Activated CD4-positive, alpha-beta T cell treated with anti-CD3 and anti-CD28 coated beads, Interleukin-2, amount 10 ng/mL, durations not matched to agents 24 days and 14 days (primary cell): ENCODE measurements at places on chromosomes 2 and 18. TPM values are rescaled to one million over a fixed set of nuclear protein-coding genes. Genes with fewer than 3 reads are reported as not detected.

Gene AQP4
- total RNA-seq: not detected in 2 replicates

Gene ATP8B1
- total RNA-seq: 0.24 TPM in 1 of 2 replicates, not detected in the other

Gene HNMT
- total RNA-seq: not detected in 2 replicates

DNA sequence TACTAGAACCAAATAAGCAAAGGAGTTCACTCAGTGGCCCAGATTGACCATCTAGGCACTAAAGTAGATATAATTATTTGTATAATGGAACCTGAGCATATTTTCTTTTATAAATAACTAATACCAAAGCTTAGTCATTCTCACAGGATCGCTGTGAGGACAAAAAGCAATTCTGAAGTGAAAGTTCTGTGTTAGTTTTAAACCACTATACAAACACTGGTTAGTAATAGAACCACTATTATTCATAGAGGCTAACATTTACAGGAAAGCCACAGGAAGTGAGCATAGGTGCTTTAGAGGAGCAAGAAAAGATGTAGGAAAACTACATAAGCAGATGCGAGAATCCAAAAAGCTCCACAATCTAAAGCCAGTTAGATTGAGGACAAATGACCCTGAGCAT is 364.7 kb downstream of the XIRP2 start:
- H3K27me3 ChIP-seq: no peaks in the 10 kb centered on the region
- no peak overlapping the region for H3K4me3 ChIP-seq
- DNase-seq: no peak
- H3K36me3 ChIP-seq: no peaks in the 10 kb centered on the region

GRCh38 chr18:62187543-62188510 is 772 bp downstream of the RELCH start:
- H3K27ac ChIP-seq: peak overlapping the region; percentile 97
- peaks cover 38% of the 10 kb centered on the region for H3K36me3 ChIP-seq
- peaks cover 50% of the 10 kb centered on the region for H3K4me1 ChIP-seq

Gene ALPG
- not detected in 2 replicates for total RNA-seq

- H3K27ac ChIP-seq: no peak overlapping the region
- H3K4me3 ChIP-seq: no peak overlapping the region
- no peak for DNase-seq
- H3K27me3 ChIP-seq: no peaks in the 10 kb centered on the region
These were observed 285.3 kb downstream of the GRB14 start for GRCh38 chr2:164335947-164336346.

Gene SAG
- total RNA-seq: not detected in 2 replicates

DNA sequence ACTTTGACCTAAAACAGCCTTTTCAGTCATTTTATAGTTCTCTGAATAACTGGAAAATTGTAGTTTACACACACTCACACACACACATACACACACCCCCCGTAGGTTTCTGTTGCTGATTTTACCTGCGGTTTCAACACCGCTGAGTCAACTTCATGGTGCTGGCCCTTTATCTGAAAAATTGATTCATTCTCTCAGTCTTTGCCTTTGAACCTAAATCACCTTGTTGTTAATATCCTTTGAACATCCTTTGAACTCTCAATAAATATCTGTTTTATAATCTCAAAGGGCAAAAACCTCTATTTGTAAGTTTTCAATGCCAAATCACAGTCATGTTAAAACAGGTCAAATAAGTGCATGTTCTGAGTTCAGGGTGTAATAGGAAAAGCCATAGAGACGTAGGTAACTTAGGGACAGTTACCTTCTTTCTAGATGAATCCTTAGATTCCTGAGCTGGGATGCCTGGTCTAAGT is 109.0 kb upstream of the BZW1 start:
- H3K4me1 ChIP-seq: peaks cover 28% of the 10 kb centered on the region
- no peaks in the 10 kb centered on the region for H3K27me3 ChIP-seq
- H3K27ac ChIP-seq: peak overlapping the region; percentile 78
- peak overlapping the region; percentile 23 for H3K4me3 ChIP-seq

- no peaks in the 10 kb centered on the region for H3K27me3 ChIP-seq
- no peak overlapping the region for H3K4me3 ChIP-seq
These were observed 442.2 kb downstream of the DSEL start for GRCh38 chr18:67074309-67074708.

DNA sequence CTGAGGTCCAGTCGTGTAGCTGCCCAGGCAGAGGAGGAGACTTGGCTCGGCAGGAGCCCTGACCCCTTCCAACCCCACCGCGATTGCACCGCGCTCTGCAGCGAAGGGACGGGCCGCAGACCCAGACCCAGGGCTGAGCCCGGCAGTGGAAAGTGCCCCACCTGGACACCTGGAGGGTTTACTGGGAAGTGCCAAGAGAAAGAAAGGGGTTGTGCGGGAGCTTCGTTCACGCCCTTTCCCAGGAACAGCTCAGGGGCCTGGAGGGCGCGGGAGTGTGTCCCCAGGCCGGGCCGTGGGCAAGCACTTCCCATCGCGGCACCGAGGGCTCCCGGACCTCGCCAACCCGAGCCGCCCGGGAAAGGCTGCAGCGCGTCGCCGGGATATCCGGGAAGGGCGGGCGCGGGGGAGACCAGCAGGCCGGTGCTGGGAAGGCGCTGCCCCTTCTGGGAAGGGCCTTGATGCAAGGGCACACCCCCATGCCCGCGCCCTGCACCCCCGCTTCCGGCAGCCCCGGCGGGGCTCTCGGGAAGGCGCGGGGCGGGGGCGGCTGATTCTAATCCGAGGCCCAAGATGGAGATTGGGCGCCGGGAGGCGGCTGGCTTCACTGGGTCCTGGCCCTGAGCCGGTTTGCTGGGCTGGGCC is 36.1 kb upstream of the MRPL33 start:
- peak overlapping the region; percentile 1 for H3K27ac ChIP-seq
- H3K36me3 ChIP-seq: no peaks in the 10 kb centered on the region
- no peaks in the 10 kb centered on the region for H3K27me3 ChIP-seq
- DNase-seq: peak; percentile 82
- H3K4me1 ChIP-seq: peaks cover 20% of the 10 kb centered on the region

- H3K27ac ChIP-seq: peak overlapping the region; percentile 86
- peaks cover 67% of the 10 kb centered on the region for H3K4me1 ChIP-seq
- peaks cover 62% of the 10 kb centered on the region for H3K36me3 ChIP-seq
- H3K4me3 ChIP-seq: peak overlapping the region; percentile 72
- DNase-seq: no peak
These were observed 14.0 kb downstream of the ITGA4 start for GRCh38 chr2:181471226-181471625.

DNA sequence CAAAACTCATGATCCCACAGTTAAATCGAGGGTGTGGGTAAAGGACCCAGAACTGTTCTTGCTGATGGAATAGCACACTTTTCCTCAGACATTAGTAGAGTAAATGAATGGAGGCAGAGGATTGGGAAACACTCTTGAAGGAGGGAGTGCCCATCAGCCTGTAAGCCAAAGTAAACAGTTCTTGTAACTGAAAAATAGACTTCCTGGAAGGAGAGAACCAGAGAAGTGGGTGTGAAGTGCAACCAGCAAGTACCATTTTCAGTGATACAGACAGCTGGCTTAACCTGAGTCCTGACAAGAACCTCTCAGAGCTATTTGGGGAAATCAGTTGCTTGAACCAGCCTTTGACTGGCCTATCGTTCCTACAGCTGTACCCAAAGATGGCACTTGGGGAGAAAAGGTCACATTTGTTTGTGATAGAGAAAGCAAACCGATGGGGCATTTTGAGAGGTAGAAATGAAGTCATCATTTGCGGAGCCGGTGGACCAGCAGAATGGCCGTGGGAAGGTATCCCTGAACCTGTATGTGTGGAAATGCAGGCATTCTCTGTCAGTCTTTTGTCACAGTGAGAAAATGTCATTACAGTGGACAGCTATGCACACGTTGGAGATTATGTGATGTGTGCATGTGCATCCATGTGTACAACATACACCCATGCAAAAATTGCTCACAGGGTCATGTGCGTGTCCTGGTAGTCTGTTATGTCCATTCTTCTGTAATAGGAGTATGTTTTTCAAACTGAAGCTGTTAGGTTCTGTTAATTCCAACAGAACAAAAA is 17.8 kb downstream of the CRIM1 start:
- peaks cover 21% of the 10 kb centered on the region for H3K4me1 ChIP-seq
- peaks cover 2% of the 10 kb centered on the region for H3K27me3 ChIP-seq
- H3K4me3 ChIP-seq: no peak overlapping the region
- DNase-seq: no peak
- H3K27ac ChIP-seq: no peak overlapping the region
- H3K36me3 ChIP-seq: peaks cover 5% of the 10 kb centered on the region

DNA sequence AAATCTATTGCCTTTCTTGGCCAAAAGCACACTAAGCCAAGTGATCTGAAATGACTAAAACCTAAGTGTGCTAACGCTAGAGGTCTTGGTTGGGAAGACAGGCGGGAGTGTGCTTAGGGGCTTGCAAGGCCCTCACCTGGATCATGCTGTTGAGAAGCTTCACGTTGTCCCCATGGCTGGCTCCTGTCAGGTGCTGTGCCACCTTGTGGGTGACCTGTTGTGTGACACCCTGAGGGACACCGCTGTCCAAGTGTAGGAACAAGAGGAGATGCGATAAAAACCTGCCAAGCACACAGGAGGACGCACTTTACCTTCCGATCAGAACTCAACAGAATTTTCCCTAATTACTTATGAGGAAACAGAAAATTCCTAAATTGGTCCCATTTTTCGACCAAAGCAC is 50.8 kb downstream of the EPG5 start:
- H3K27me3 ChIP-seq: no peaks in the 10 kb centered on the region
- H3K27ac ChIP-seq: no peak overlapping the region
- peaks cover 48% of the 10 kb centered on the region for H3K36me3 ChIP-seq
- H3K4me3 ChIP-seq: no peak overlapping the region
- peak; percentile 60 for DNase-seq

DNA sequence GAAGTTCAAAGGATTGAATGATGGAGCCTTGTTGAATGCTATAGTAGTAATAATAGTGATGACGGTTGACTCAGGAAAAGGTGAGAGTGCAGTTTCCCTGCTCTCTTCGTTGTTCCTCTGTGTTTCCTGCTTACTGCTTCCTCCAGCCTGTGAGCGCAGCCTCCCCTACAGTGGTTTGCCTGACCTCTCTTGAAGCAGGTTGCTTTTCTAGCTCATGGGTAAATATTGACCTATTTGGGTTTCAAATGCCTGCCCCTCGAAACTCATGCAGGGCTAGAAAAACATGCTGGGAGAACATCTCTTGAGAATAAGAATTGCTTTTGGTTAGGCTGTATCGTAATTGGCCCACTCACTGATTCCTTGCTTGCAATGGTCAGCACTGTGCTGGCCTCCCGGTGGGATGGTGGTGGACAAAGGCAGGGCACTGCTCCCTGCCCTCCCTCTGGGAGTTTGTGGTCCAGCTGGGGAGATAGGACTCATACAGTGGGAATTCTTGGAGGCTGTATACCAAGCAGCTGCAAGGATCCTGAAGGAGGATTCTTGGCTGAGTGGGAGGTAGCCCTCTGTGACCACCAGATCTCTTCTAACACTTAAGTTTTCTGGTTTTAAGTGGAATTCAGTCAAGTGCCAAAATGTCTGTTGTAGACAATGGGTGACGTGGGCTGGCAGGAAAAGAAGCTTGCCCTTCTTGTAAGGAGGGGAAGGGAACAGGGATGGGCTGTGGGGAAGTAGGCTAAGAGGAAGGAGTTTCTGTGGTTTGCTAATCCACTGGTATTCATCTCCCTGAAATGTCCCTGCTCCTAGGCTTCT is 5.4 kb upstream of the RNF181 start:
- no peak overlapping the region for H3K4me3 ChIP-seq
- peaks cover 39% of the 10 kb centered on the region for H3K4me1 ChIP-seq
- peaks cover 4% of the 10 kb centered on the region for H3K36me3 ChIP-seq
- H3K27me3 ChIP-seq: no peaks in the 10 kb centered on the region
- no peak for DNase-seq

Gene TUBB8B
- total RNA-seq: not detected in 2 replicates

DNA sequence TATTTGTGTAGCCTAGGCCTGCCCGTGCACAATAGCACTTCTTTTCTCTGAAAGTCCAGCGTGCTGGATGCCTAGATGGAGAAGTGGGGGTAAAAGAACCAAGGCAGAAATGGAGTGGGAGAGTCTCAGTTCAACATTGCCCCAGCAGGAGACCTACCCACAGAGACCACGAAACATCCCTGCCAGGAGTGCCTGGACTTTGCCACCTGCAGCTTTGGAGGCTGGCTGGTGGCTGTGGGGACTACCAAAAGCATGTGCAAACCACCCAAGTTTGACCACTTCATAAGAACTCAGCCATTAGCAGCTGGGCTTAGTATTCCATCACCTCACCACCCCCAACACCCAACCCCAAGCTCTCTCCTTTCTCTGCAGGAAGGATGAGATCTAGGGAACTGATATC is 416.9 kb upstream of the ID2 start:
- peaks cover 5% of the 10 kb centered on the region for H3K27me3 ChIP-seq
- peaks cover 9% of the 10 kb centered on the region for H3K4me1 ChIP-seq
- no peak overlapping the region for H3K27ac ChIP-seq

DNA sequence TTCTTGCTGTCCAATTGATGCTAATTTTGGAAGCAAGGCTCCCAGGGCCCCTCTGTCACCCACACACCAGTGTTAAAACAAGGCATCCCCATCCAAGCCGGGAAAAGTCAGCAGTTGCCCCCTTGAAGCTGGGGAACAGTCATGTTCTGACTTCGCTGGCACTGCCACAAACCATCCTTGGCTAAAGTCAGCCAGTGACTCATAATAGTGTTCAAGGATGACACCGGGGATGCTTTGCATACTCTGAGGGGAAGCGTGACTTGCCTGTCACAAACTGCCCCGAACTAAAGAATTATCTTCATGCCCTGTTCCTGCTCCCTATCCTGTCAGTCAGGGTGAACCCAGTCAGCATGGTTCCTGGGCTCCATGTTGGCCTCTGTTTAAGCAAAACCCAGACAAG is 37.0 kb downstream of the TGFA start:
- no peak overlapping the region for H3K4me3 ChIP-seq
- no peaks in the 10 kb centered on the region for H3K36me3 ChIP-seq
- DNase-seq: no peak
- no peak overlapping the region for H3K27ac ChIP-seq
- H3K4me1 ChIP-seq: peaks cover 9% of the 10 kb centered on the region
